ENCODE measurements at places on chromosomes 3 and 15.
A peak's percentile ranks its signal among the peaks of the same experiment; 100 is the strongest.

DNA sequence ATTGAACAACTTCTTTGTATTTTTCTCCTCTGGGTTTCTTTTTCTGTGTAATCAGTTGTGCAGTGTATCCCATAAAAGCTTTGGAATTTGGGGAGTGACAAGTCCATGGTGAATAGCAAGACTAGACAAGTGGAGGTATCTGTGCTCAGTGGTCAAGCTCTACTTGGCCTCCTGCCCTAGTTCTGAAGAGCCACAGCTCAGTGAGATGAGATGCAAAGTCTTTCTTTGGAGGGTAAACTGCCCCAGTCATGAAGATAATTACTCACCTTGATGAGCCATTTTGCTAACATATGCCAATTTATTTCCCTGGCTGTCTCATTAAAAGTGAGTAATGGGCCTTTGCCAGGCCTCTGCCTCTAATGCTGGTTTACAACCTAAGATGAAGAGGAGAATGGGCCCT is 271.2 kb upstream of the TRIM42 start:
- no peak for DNase-seq

DNA sequence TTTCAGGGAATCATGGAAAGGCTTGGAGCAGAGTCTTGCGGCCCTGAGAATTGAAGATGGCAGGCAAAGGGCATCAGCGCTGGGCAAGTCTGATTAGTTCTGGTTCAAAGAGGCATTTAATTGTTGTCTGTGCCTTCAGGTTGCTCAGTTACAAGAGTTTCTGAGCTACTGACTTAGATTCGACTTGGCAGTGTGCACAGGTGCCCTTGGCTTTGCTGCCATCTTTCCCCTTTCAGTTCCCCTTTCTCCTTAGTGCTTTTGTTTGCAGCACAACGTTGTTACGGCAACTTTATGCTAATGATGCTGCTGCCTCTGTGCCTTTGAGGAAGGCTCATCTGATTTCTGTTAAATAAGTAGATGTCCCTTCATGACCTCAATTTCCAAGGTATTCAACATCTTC is 12.5 kb downstream of the P2RY14 start:
- no peak for DNase-seq

- no peak for DNase-seq
Observed at GRCh38 chr15:66629817-66630576, 64.2 kb upstream of the LCTL start.

- DNase-seq: no peak
Observed at GRCh38 chr3:37810848-37811247, 50.8 kb upstream of the CTDSPL start.

- peak; percentile 1 for DNase-seq
Observed at GRCh38 chr3:81581966-81582599, 179.4 kb downstream of the GBE1 start.

GRCh38 chr3:152511904-152512303 is 243.2 kb downstream of the MBNL1 start:
- DNase-seq: no peak

GRCh38 chr3:136595913-136596697 is 156.1 kb downstream of the STAG1 start:
- DNase-seq: peak; percentile 8

DNA sequence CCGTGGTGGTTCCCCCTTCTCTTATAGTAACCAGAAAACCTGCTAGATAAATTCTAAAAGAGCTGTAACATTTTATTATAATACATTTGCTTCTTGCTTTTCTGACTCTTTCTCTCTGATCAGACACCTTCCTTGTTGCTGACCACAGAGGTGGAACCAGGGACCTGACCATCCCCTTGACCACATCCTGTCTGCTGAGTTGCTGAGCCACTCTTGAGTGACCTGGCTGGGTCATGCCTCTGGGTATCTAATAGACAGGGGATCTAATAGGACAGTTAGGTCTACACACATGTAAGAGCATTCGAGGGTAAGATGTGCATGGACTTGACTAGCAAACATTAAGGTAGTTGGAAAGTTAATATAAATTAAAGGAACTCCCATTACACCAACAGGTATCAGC is 22.8 kb upstream of the TRIM59 start:
- DNase-seq: no peak

- no peak for DNase-seq
Observed at GRCh38 chr3:144085964-144086363, 114.3 kb downstream of the DIPK2A start.

DNA sequence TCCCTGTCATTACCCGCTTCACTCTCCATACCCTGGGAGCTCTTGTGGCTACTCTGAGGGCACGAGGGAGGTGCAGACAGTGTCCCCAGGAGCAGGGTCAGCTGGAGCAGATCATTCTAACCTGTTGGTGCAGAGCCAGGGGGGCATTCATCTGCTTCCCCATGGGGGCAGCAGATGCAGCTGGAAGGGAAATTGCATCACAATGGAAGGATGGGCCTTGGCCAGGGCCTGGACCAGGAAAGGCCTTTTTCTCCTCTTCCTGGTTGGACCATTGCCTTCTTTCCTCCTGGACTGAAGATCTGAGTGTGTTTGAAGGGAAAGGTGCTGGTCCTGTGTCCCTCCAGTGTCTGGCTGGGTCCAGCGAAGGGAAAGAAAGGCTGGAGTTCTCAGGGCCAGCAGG is 55.7 kb downstream of the EPHB1 start:
- no peak for DNase-seq

All from hepatic stellate cell (primary cell).